ENCODE measurements at places on chromosomes 16 and 17. TPM values are rescaled to one million over a fixed set of nuclear protein-coding genes. Genes with fewer than 3 reads are reported as not detected.

Gene XYLT1
- 9.0 TPM for total RNA-seq

DNA sequence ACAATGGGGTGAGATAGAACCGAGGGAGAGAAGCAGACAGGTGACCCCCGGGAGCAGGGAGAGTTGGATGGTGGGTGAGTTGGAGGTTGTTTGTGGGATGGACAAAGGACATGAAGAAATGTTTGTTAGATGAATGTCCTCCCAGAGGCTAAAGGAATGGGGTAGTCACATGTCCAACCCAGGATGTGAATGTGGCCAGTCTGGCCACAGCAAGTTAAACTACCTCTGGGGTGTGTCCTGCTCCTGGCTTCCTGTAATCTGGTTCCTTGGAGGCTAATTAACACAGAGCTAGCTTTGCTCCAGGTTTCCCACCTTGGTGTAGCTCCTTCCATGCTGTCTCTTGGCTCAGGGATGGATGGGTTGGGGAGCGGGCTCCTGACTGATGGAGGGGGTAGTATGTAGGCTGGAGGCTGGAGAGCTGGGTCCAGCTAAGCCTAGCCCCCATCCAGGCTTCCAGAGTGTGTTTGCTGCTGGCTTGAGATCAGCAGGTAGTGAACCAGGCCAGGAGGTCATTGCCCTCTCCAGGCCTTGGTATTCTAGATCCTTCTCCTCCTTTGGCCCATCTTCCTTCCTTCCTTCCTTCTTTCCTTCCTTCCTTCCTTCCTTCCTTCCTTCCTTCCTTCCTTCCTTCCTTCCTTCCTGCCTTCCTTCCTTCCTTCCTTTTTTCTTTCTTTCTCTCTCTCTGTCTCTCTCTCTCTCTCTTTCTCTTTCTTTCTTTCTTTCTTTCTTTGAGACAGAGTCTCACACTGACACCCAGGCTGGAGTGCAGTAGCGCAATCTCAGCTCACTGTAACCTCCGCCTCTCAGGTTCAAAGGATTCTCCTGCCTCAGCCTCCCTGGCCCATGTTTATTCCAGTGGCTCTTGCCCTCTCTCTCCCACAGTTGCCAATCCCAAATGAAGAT is 28.0 kb upstream of the UBE2G1 start:
- no peaks in the 10 kb centered on the region for H3K4me1 ChIP-seq
- H3K4me3 ChIP-seq: no peak overlapping the region
- no peaks in the 10 kb centered on the region for H3K36me3 ChIP-seq
- no peak for DNase-seq
- no peak overlapping the region for H3K27ac ChIP-seq

Gene SLC5A10
- total RNA-seq: not detected

GRCh38 chr17:1197379-1197778 is 17.6 kb upstream of the ABR start:
- no peaks in the 10 kb centered on the region for H3K36me3 ChIP-seq
- no peaks in the 10 kb centered on the region for H3K27me3 ChIP-seq
- H3K27ac ChIP-seq: peak overlapping the region; percentile 61
- no peak overlapping the region for H3K4me3 ChIP-seq
- peaks cover 19% of the 10 kb centered on the region for H3K4me1 ChIP-seq
- no peak for DNase-seq

DNA sequence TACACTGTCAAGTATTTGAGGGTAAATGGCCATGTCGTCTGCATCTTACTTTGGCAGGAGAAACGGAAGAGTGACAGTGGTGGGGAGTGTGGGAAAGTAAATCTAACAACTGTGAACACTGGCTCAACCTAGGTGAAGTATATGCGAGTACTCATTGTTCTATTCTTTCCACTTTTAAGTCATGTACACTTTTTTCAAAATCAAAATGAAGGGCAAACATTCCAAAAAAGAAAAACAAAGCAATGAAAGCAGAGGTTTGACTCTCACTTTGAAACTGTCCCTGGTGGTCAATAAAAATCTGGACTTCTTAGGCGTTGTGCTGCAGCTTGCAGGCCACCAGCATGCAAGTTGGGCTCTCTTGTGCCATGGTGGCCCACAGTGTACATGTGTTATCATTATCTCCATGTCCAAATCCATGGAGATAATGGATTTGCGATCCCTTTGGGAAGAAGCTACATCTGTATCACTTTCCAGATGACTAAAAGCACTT is 32.7 kb downstream of the STAT5B start:
- H3K36me3 ChIP-seq: peaks cover 3% of the 10 kb centered on the region
- no peaks in the 10 kb centered on the region for H3K27me3 ChIP-seq
- H3K4me3 ChIP-seq: no peak overlapping the region
- H3K4me1 ChIP-seq: peaks cover 32% of the 10 kb centered on the region
- peak overlapping the region; percentile 17 for H3K27ac ChIP-seq
- no peak for DNase-seq

DNA sequence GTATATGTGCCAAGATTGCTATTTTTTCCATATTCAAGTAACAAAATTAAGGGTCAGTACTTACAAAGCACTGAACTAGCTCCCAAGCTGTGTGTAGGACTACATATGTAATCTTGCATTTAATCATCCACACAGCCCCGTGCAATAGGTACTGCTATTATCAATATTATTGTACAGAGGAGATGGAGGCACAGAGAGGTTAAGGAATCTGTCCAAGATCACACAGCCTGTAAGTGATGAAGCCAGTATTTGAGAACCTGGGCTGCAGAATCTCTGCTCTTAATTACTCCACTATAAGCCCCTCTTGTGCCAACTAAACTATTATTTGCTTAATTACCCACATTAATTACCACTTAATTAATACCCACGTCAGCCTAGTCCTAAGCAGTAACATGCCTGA is 134.1 kb downstream of the KATNIP start:
- H3K36me3 ChIP-seq: peaks cover 11% of the 10 kb centered on the region
- no peak overlapping the region for H3K4me3 ChIP-seq
- DNase-seq: no peak

Gene CTU2
- total RNA-seq: 20.6 TPM
